SW 1271 (cell line): ENCODE measurements at places on chromosomes 3 and 15.
A peak's percentile ranks its signal among the peaks of the same experiment; 100 is the strongest.

GRCh38 chr3:31399271-31399670 lies 133.5 kb upstream of the STT3B start:
- DNase-seq, result no peak

DNA sequence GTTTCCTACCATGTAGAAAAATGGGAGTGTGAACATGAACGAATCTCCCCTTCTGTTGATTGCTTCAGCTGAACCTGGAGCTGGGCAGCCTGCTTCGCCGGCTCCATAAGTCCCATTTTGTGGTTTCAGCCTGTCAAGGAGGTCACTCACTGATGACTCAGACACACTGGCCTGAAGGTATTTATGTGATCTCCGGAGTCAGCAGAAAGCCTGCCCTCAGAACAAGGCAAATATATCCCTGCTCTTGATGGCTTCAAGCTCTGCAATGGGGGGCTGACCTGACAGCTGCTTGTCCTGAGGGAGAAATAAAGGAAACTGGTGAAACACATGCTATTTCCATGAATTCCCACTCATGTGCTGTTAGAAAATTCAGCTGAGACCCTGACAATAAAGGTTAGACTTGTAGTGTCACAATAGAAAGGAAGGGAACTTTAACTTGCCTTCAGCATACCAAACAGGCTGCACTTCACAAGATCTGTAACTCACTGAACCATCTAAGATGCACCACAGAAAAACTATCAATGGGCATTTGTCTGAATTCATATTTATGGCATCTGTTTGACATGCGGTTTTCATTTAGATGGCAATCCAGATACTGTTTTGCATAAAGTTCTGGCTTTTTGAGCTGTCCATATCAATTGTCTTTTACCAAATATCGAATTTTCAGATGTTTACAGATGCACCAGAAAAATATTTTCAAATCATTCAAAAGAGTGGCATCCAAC lies 282.0 kb upstream of the VEPH1 start:
- DNase-seq, result peak; percentile 87

- no peak for DNase-seq
These were observed 73.5 kb downstream of the LRIG1 start for GRCh38 chr3:66427352-66427751.

GRCh38 chr3:87798567-87798947 lies 260.2 kb downstream of the CGGBP1 start:
- DNase-seq, result no peak

GRCh38 chr3:194705761-194706160 lies 20.1 kb downstream of the FAM43A start:
- no peak for DNase-seq

- no peak for DNase-seq
These were observed 31.8 kb upstream of the SMAD3 start for GRCh38 chr15:67033571-67034044.

GRCh38 chr3:69235882-69236281 lies 113.5 kb upstream of the LMOD3 start:
- DNase-seq, result no peak

DNA sequence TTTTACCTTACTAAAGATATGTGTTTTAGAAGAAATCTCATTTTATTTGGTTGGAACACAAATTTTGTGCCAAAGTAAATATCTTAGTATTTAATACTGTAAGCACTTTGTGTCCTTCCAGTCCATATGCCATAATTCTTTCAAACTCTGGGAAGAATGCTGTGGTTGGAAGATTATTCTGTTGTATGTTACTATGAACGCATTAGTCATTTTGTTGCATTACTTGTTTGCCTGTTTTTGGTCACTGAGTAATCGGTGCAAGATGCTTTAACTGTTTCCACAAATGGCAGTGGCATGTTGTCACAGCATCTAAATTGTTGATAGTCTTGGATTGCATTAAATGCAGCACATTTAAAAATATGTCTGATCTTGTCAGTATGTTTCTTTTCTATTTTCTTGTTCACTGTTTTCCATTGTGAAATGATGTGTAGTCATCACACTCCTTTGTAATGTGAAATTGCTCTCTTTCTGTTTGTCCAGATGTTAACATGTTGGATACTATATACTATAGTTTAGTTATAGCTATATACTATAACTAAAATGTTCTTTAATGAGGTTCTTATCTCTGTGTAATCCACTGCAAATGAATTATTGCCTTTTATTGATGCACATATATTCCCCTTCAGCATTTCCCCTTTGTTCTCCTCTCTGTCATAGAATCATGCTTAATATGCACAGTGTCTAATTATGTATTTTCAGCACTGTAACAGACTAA lies 89.9 kb upstream of the FLNB start:
- no peak for DNase-seq

- DNase-seq, result no peak
These were observed 21.5 kb downstream of the CFAP161 start for GRCh38 chr15:81155375-81156218.

DNA sequence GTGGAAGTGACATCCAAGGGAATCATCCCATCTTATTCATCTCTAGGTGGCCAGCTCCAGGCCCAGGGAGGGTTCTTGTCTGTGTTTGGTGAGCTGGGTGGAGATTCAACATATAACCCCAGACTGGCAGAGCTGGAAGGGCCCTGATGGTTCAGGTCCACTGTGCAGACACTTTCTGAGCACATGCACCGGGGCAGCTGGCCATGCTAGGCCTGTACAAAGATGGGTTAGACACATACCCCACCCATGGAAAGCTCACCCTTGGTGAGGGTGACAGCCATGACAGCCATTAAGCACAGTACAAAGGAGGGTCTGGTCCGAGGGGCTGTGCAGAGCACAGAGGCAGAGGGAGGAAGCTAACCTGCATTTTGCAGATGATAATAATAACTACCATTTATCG lies 100.4 kb downstream of the CORO2B start:
- DNase-seq, result no peak

DNA sequence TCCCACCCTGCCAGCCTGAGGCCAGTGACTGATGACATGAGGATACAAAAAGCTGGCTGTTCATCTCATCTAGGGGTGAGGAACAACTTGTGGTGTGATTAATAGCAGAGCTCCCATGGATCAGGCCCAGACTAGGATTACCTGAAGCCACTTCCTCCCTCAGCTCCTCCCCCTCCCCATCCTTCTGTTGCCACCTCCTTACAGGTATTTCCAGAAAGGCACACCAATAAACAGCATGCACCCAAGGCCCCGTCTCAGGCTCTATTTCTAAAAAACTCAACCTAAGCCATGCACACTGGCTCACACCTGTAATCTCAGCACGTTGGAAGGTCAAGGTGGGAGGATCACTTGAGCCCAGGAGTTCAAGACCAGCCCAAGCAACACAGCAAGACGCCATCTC lies 54.1 kb downstream of the SRGAP3 start:
- no peak for DNase-seq

DNA sequence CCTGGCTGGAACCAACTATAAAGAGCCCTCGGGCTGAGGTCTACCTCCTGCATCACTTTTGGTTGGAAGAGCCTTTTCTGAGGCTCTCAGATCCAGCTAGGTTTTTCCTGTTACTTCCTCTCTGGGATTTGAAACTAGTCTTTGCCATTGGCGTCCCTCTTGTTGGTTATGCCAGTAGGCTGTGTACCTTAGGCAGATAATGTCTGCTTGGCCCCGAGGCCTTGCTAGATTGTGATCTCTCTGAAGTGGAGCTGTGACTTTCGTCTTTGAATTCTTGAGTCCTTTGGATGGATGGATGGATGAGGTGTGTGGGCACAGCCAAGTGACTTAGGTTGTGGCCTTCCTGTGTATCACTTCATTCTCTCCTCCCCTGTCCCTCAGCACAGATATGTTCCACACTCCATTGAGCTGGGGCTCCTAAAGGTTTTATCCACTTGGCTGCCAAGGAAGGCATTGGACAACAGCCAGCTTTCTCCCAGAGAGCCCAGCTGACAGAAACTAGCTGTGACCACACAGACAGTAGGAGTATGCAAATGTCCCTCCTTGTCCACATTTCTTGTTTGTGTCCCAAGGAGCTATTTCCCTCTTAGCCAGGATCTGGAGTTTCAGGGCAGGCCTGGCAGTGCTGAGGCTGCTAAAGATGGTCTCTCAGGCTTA lies 7.9 kb upstream of the DNAJC17 start:
- no peak for DNase-seq

- no peak for DNase-seq
These were observed 17.8 kb downstream of the ITGA11 start for GRCh38 chr15:68414206-68414555.

DNA sequence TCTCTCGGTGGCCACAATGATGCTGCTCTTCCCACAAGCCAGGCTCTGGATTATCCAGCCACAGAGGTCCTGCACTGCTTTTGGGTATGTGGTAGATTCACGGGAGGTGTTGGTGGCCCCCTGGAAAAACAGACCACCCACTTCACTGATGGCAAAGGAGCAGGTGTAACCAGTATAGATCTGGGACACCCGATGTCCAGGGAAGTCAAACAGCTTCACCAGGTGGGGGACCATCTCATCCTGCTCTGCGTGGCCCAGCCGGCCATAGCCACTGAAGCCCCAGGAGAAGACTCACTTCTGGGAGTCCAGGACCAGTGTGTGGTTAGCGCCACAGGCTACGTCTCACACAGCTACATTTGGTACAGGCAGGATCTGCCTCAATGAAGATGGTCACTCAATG lies 62.6 kb downstream of the CHCHD6 start:
- DNase-seq, result no peak
